ENCODE measurements at places on chromosomes 11 and 22. TPM values are rescaled to one million over a fixed set of nuclear protein-coding genes. Genes with fewer than 3 reads are reported as not detected.

The IL10RA gene
- total RNA-seq: 25.2 TPM

The TPST2 gene
- total RNA-seq: 12.5 TPM

The TPH1 gene
- total RNA-seq: 0.23 TPM

The VSIG10L2 gene
- total RNA-seq: not detected

The WEE1 gene
- 237 TPM for total RNA-seq

- no peak for DNase-seq
Observed at GRCh38 chr22:30077279-30077880, 2.9 kb upstream of the HORMAD2 start.

DNA sequence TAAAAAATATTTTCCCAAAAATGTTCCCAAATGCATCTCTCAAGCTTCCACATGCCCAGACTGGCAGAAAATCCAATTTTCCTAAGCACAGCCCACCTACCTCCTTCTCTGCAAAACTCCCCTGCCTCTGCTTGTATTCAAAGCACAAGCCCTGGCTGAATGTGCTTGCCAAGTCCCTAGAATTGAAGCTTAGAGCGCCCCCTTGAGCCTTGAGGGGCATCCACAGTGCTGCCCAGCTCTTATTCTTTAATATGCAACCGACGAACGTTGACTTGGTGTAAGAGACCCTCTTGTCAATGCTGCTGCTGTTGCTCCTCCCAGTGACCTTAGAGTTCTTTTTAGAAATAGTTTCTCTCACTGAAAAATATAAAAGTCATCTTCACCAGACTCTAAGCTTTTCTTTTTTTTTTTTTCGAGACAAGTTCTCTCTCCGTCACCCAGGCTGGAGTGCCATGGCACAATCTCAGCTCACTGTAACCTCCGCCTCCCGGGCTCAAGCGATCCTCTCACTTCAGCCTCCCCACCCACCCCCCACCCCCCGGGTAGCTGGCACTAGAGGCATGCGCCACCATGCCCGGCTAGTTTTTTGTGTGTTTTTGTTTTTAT, 63.5 kb upstream of the CAPRIN1 start:
- DNase-seq: peak; percentile 84

GRCh38 chr11:114243461-114244372, 52.5 kb upstream of the NNMT start:
- DNase-seq: no peak

DNA sequence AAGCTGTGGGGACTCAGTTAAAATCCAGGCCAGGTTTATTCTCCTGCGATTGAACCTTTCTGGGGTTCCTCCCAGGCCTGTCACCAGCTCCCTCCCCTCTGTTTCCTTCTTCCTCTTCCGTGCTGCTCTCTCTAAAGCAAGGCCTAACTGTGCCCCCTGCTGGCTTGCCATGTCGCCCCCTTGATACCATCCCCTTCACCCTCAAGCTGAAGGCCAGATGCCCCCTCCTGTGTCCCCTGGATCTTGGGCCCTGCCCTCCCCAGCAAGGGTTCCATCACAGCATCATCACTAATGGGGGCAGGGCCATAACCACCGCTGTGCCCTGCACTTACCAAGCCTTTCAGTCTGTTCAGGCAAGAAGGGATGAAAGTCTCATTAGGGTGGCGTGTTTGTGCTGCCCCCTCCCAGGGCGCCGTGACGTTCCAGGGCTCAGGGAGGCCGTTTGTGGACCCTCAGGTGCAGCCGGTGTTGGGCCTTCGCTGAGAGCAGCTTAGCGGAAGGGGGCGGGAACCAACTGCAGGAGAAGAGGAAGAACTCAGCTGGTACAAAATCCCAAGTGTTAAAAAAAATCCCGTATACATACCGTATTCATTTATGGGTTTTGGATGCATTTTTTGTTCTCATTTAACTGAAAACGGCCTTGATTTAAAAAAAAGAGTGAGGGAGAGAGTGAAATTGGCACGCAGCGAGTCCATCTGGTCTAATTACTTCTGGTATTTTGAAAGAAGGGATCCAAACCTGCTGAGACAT, 69.9 kb downstream of the MPPED1 start:
- DNase-seq: peak; percentile 43

Data from OCI-LY7 (cell line).